NCI-H69 (cell line): ENCODE measurements at places on chromosomes 4 and X.

GRCh38 chr4:146969126-146969525 lies 23.5 kb upstream of the TTC29 start:
- no peak for DNase-seq

DNA sequence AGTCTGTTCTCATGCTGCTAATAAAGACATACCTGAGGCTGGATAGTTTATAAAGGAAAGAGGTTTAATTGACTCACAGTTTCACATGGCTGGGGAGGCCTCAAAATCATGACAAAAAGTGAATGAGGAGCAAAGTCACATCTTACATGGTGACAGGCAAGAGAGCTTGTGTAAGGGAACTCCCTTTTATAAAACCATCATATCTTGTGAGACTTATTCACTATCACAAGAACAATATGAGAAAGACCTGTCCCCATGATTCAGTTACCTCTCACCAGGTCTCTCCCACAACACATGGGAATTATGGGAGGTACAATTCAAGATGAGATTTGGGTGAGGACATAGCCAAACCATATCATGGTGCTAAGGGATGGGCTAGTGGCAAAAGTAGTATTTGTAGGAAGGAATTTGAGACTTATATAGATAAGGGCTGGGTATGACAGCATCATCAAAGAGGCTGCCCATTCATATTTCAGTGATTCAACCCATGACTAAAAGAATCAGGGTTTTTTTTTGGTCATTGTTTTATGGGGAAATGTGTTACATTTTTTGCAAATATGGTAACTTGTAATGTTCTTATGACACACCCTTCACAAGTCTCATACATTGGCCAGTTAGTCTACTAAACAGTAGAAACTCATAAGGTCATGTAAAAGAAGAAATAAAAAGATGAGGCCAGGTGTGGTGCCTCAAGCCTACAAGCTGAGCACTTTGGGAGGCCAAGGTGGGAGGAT lies 34.7 kb downstream of the NUP62CL start:
- DNase-seq = no peak

- DNase-seq = no peak
These were observed 143.5 kb downstream of the CHM start for GRCh38 chrX:85903692-85904471.

- DNase-seq = no peak
These were observed 196.9 kb downstream of the ANKRD50 start for GRCh38 chr4:124515591-124515990.

DNA sequence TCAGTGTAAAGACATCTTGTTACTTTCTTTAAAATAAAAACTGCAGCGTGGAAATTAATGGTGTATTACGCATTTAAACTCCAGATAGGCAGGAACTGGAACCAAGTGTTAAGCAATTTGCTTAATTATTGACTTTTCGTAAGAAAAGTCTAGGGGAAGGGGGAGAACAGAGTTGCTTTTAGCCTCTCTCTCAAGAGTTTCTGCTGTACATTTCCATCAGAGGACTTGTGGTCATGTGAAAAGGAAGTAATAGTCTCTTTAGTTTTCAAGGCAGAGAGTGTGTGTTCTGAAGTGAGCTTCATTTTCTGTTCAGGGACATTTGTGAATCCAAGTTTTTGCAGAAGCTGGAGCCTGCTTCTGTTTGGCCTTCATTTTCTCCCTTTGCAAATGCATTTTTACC lies 127.2 kb downstream of the UBE2K start:
- DNase-seq = no peak
